Effector CD4-positive, alpha-beta T cell (primary cell): ENCODE measurements at places on chromosomes 2 and 18.

DNA sequence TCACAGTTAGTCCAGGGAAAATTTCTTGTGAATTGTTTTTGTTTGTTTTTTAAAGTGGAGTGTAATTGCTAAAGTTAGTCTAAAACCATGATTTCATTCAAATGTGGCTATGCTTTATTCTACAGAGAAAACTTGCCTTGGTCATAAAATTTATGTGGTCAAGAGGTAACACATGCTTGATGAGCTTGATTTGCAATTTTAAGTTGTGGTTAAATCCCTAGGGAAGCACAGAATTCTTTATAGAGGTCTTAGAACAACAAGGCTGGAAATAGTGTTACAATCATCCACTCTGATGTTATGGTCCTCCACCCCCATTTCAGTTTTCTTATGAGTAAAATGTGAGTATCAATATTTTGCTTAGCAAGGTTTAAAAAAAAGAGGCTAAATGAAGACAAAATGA lies 359.6 kb downstream of the NRXN1 start:
- no peak for DNase-seq

- no peak for DNase-seq
Measured at GRCh38 chr2:187313831-187314230, 134.2 kb downstream of the CALCRL start.

DNA sequence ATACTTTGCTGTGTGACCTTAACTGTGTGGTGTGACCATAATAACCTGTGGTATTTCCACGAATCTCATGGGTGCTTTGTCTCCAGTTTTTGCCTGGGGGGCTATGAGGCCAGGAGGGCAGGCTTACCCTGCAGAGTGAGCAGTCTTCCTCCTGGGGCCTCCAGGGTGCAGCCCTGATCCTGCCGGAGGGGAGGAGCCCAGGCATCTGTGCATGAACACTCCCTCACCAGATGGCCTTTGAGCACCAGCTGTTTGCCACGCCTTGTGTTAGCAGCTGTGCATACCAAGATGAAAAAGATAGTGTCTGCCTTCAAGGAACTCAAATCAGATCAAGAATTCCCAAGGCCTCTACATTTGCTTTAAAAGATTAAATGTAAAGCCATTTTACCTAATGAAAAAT lies 75.0 kb upstream of the RBM44 start:
- no peak for DNase-seq

- no peak for DNase-seq
Measured at GRCh38 chr18:44735096-44735495, 54.4 kb downstream of the SETBP1 start.

DNA sequence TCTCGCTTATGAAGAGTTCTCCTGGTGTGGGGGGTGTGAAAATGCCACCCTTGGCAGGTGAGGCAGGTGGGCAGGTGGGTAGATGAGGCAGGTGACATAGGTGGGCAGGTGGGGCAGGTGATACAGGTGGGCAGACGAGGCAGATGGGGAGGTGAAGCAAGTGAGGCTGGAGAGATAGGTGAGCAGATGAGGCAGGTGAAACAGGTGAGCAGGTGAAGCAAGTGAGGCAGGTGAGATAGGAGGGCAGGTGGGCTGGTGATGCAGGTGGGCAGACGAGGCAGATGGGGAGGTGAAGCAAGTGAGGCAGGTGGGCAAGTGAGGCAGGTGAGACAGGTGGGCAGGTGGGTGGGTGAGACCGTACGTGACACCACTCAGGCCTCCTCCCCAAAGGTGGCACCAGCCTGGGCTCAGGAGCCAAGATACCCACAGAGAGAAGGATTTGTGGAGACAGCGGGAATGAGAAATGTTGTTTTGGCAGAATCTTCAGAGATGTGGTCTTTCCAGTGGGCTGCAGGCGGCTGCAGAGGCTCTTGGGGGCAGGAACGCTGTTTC lies 232.3 kb upstream of the MYT1L start:
- no peak for DNase-seq
